ENCODE measurements at places on chromosomes 6 and 20.

- no peak for DNase-seq
Measured at GRCh38 chr20:47263465-47264084, 92.9 kb downstream of the ZMYND8 start.

GRCh38 chr6:109075934-109076333, 18.7 kb downstream of the SESN1 start:
- peak; percentile 76 for DNase-seq

GRCh38 chr6:156402227-156402626, 375.0 kb upstream of the ARID1B start:
- DNase-seq: no peak

GRCh38 chr20:8800089-8800488, 268.8 kb upstream of the PLCB4 start:
- DNase-seq: no peak

GRCh38 chr20:53871541-53871940, 198.9 kb downstream of the BCAS1 start:
- DNase-seq: no peak

DNA sequence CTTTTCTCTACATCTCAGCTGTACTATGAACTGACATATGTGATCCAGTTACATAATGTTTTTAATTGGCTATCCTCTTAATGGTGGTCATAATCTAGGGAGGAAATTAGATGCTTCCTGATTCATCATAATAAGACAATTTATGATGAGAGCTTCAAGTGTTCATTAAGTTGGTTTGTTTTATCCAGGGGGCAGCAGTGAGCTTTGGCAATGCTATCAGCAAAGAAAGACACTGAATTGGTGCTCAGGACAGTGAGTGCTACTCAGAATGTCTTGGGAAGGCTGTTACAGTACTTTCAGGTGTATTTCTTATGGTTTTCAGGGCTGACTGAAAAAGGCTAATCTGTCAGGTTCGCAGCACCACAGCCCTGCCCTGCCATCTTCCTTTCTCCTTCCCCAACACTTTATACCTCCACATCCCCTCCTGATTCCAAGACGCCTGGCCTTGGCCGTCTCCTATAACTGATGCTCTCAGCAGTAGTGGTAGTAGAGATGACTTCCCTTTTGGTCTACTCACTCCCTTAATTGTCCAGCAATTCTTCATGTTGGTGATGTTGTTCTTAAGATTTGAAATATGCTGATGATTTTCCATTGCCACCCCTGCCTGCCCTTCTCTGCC, 67.0 kb upstream of the TNFAIP3 start:
- peak; percentile 51 for DNase-seq

DNA sequence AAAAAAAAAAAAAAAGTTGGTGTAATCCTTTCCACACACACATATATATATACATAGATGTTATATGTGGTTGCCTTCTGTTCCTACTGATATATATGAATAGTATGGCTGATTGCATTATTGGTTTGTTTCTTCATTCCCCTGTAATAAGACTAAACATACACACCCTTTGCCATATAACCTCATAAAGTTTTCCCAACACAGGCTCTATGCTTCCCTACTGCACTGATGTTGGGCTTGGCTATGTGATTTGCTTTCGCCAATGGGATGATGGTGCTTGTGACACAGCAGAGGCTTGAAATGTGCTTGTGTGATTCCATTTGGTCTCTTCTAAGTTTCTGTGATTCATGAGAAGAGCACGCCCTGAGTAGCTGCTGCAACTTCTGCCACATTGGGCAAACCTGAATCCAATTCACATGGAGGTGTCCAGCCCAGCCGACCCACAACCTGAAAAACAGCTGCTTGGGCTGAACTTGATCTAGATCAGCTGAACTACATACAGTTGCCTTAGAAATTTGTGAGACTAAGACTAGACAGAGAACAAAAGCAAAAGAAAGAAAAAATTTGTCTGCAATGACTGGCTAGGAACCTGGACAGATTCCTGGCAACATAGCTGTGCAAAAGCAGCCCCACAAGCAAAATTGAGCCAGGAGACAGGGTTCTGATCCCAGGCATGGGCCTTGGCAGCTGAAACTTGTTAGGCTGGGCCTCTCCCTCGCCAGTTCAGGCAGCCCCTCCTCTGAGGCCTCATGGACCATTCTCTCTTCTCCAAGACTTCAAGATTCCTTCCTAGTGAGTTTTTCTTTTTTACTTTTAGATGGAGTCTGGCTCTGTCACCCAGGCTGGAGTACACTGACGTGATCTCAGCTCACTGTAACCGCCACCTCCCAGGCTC, 13.4 kb upstream of the TBC1D20 start:
- DNase-seq: peak; percentile 21

GRCh38 chr6:446418-447366, 55.1 kb downstream of the IRF4 start:
- DNase-seq: no peak

DNA sequence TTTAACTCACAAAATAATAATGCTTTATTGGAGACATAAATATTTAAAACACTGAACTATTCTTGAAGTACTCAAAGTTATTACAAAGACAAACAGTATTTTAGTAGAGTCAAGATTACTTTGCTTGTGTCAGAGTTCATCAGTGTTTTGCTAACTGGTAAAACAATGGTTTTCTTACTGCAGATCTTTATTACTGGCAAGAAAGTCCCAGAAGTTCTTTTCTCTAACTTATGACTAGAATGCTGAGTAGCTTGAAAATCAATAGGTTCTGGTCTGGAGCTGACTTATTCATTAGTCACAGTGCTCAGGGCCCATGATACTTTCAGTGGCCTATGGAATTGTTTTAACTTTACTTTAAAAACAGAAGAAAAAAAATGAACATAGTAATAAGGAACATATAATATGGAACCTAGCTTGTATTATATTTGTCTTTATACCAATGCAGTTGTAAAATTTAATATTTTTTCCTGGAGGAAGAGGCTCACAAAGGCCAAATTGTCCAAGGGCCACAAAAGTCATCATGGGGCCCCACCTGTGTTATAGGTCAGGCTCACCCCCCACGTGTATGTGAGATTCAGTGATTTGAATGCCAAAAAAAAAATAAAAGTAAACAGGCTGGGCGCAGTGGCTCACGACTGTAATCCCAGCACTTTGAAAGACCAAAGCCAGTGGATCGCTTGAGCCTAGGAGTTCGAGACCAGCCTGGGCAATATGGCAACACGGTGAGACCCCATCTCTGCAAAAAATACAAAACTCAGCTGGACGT, 53.3 kb downstream of the PLEKHG1 start:
- peak; percentile 5 for DNase-seq

DNA sequence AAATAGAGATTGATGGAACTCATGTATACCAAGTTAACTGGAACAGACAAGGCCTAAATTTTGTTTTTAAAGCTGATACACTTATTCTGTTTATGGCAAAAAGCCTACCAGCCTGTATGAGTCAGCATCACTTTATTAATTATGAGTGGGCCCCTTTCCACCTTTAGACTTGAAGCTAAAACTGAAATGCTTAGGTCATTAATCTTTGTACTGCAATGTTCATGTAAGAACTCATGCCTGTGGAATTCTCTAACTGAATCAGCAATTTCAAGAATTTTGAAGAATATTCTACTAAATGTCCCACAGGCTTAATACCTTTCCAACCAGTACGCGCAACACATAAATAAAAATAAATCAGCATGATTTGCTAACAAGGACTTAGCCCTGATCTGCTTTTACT, 140.2 kb upstream of the PHACTR1 start:
- peak; percentile 89 for DNase-seq

DNA sequence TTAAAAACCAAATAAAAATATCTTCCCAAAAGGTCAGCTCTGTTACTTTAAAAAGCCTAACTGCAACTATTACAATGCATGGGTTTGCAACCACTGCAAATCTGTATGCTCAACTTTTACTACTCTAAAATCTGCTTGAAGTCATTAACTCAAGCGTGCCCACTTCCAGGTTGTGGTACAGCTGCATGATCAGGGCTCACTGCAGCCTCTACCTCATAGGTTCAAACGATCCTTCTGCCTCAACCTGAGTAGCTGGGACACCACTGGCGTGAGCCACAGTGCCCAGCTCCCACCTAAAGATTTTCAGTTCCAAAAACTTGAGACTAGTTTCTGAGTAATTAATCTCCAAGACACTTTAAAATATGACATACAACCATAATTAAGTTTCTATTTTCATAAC, 8.2 kb downstream of the DIDO1 start:
- no peak for DNase-seq

DNA sequence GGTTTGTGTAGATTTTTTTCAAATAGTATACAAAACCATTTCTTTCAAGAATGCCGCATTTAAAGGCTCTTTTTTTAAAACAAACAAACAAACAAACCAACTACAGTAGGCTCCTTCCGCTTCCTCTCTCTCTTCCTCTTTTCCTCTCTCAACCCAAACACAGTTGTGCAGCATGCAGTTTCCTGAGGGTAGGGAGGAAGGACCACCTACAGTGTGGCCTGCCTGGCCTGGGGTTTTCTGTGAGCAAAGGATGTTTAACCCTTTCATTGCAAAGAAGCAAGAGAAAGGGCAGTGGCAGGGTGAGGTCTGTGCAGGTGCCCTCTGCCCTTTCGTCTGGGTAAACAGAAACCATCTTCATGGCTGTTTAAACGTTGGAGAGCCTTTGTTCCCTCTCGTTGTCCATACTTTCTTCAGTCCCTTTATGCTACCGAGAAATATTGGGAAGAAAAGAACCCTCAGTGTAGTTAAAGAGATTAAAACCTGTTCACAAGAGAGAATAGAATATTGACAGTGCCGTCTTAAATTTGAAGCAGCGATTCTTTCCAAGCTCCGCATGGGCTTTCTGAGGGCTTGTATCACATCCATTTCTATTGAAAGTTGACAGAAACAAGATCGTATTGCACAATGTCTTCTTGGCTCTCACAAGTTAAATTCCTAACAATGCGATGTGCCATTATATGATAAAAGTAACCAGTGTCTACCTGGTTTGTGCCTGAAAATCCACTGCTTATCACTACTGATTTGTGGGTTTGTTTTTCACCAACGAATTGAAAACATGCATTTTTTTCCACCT, 215.5 kb upstream of the SNX9 start:
- no peak for DNase-seq

DNA sequence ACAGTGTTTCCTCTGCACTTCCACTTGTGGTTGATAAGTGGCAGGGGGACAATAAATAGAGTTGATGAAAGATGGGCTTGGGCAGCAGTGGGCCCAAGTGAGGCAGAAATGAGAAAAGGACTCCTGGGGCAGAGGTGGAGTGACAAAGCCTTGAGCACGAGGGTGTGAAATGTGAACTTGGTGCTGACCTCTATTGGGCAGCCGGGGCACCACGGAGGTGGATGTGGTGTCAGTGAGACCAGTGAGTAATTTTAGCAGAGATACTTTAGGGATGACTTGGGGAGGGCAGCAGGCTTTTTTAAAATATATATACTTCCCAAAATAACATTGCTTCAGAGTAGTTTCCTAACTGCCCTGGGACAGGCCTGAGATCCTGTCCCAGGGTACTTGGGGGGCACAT, 30.6 kb upstream of the MYLK2 start:
- no peak for DNase-seq

GRCh38 chr6:75493400-75494064, at the start of gene FILIP1:
TSS of gene FILIP1 (minus strand) at chr6:75493800. CDS start at chr6:75414972, 78,828 bp downstream.
- DNase-seq: peak; percentile 26

GRCh38 chr20:6305536-6305935, 182.7 kb upstream of the FERMT1 start:
- no peak for DNase-seq

DNA sequence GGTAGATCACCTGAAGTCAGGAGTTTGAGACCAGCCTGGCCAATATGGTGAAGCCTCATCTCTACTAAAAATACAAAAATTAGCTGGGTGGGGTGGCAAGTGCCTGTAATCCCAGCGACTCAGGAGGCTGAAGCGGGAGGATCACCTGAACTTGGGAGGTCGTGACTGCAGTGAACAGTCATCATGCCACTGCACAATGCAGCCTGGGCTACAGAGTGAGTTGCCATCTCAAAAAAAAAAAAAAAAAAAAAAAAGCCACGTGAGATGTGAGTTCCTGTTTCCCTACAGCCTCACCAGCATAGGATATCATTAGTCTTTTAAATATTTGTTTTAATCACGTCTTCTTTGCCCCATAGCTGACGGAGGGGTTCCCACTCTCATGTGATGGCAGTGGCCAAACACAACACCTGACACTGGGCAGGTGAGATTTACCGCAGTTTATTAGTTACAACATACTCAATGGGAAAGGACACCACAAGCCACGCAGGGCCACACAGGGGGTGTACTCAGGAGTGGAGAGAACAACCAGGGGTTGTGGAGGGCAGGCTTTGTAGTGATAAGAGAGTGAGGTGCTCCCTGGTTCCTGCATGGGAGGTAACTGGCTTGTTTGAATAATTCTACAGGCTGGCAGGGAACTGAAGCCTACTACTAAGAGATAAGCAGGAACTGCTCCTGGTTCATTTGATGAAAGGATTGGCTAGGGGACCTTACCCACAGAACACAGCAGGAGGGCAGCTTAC, 4.6 kb upstream of the LZTS3 start:
- DNase-seq: no peak

DNA sequence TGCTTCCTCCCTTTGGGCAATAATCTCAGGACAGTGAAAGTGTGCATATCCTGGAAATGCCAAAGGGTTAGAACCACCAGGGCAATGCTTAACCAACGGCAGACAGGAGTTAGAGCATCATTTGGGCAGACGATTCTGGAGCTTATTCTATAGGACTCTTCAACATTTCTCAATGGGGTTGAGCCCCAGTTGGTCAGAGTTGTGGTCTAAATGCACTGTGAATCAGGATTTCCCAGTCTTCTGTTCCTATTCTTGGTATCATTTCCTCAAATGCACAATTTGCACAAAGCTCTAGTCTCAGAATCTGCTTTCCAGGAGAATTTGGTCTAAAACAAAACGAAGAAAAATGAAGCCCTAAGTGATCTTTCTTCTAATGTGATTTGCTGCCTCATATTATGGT, 389.6 kb upstream of the JAG1 start:
- DNase-seq: no peak

GRCh38 chr6:157731221-157731620, 91.8 kb upstream of the SNX9 start:
- DNase-seq: no peak

DNA sequence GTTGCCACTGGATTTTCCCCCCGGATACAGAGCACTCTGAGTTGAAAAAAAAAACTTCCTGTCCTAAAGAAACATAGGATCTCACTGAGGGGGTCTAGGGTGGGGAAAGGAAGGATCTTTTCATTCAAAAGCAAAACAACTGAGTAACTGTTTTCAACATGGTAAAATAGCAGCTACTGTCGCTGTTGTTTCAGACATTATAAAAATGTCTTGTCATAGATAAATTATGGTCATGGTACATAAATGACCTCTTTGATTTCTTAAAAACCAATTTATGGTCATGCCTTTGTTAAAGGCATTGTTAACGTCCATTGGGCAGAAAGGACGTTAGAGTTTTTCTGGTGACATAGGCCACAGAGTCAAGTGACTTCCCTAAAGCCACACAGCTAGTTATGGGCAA, 180.4 kb upstream of the DTNBP1 start:
- no peak for DNase-seq

DNA sequence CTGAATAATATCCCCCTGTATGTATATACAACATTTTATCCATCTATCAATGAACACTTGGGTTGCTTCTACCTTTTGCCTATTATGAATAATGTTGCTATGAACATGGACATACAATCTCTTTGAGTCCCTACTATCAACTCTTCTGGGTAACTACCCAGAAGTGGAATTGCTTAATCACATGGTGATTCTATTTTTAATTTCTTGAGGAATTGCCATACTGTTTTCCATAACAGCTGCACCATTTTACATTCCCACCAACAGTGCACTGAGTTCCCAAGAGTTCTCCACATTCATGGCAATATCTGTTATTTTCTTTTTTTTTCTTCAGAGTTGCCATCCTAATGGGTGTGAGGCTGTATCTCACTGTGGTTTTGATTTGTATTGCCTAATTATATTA, 88.3 kb downstream of the ZHX3 start:
- no peak for DNase-seq

- DNase-seq: peak; percentile 26
Measured at GRCh38 chr6:147642458-147642857, 134.0 kb downstream of the SAMD5 start.

Data from fibroblast of skin of right quadriceps (primary cell).